ENCODE measurements at places on chromosomes 13 and 19.
A peak's percentile ranks its signal among the peaks of the same experiment; 100 is the strongest.

GRCh38 chr13:20714563-20715329, 11.2 kb downstream of the IL17D start:
- no peak for DNase-seq

- no peak for DNase-seq
Observed at GRCh38 chr13:50030315-50030714, 15.1 kb downstream of the KCNRG start.

GRCh38 chr13:21139374-21139773, 37.0 kb downstream of the SKA3 start:
- DNase-seq: no peak

GRCh38 chr13:96898646-96899254, 95.5 kb downstream of the OXGR1 start:
- DNase-seq: peak; percentile 40

DNA sequence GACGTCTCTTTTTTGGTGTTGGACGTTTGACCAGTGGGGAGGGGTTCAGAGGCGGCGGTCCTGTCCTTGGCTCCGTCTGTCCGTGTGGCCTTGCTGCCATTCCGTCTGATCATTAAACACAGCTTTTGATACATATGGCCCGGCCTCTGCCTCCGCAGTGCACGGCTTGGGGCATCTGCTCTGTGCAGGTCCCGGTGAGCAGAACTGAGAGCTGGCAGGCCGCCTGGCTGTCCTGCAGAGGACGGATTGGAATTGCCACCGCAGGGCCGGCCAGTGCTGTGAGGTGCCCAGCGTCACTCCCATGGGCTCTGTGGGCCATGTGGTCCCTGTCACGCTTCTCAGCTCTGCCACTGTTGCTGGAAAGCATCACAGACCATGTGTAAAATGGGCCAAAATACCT, 5.4 kb upstream of the TMPRSS9 start:
- no peak for DNase-seq

DNA sequence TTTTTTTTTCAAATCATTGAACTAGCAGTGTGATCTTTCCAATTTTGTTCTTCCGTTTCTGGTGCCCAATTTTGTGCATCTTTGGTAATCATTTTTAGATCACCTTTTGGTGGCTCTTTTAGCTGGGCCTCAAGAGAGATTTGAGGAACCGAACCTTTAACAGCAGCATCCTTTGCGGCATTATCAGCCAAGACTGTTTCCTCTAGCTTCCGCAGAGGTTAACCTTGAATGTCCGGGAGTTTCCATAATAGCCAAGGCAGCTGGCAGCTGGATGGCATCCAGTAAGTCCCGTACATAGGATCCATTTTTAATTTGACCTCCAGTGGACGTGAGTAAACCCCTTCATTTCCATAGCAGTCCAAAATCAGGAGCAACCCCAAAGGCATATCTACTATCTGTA, 9.6 kb downstream of the IRGC start:
- no peak for DNase-seq

DNA sequence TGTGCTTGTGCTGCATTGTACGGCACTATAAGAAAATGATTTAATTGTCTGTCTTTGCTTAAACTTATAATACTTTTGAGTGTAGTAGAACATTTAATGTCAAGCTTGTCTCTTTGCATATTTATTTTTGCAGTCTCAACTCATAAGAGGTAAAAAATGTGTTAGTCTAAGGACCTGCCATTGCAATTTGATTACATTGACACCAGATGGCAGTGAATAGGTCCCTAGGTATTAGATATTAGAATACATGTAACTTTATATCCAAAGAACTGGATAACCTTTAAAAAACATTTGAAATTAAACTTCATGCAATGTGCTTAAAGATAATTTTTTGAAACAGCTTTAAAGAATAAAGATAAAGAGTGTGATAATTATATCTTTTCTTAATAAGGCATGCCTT, 1421.3 kb downstream of the OLFM4 start:
- DNase-seq: no peak

DNA sequence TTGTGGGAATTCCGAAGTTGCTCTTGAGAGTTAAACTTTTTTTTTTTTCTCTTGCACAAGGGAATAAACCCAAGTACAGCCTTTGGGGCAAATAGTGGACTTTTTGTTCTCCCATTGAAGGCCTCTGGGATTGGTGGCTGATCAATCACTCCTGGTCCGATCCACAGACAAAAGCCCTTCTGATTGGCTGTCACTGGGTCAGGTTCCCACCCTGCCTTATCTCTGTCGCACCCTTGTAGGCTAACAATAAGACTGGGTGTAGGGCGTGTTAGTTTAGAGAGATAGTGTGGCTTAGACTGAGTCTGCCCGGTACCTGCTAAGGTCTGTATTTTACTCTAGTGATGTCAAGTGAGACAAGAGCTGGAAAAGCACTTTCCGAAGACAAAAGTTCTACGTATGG, 380.8 kb downstream of the NDFIP2 start:
- no peak for DNase-seq

DNA sequence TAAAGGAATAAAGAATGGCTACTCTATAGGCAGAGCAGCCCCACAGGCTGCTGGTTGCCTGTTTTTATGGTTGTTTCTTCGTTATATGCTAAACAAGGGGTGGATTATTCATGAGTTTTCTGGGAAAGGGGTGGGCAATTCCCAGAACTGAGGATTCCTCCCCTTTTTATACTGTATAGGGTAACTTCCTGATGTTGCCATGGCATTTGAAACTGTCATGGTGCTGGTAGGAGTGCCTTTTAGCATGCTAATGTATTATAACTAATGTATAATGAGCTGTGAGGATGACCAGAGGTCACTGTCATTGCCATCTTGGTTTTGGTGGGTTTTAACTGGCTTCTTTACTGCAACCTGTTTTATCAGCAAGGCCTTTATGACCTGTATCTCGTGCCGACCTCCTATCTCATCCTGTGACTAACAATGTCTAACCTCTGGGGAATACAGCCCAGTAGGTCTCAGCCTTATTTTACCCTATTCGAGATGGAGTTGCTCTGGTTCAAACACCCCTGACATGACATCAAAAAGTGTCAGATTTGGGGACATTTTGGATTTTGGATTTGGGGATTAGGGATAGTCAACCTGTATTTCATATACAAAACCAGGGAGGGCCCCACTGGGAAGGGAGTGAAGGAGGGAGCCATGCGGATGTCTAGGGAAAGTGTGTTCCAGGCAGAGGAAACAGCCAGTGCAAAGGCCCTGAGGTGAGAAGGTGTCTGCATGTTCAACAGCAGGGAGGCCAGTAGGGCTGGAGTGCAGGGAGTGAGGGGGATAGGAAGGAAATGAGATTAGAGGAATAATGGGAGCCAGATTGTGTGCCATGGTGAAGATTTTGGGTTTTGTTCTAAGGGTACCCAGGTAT, 10.9 kb downstream of the FXYD5 start:
- no peak for DNase-seq

DNA sequence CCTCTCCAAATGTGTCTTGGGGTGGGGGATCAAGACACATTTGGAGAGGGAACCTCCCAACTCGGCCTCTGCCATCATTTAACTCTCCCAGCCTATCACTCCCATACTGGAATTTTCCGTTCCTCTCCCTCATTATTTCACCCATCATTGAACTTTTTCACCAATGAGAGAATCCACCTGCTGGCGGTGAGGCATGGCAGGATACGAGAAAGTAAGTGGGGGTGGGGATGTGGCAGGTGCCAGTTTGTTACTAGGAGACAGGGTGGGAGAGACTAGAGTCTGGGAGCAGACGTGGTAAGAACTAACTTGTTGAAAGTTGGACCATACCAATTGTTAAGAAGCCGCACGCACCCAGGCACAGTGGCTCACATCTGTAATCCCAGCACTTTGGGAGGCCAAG, 6.9 kb downstream of the GIPR start:
- DNase-seq: no peak

DNA sequence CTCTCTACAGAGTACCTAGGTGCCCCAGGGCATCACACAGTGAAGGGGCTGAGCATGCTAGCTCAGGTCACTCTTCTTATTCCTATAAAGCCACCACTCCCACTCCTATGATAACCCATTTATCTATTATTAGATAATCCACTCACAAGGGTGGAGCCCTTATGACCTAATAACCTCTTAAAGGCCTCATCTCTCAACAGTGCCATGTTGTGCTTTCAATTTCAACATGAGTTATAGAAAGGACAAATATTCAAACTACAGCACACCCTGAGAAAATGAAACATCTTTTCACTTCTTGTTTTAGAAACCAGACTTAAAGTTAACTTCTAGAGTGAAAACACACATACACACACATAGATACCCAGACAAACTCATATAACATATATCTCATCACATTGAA, 1494.9 kb upstream of the MIR17HG start:
- no peak for DNase-seq

GRCh38 chr19:35135389-35135909, 590 bp upstream of the LGI4 start:
- DNase-seq: peak; percentile 86

- DNase-seq: no peak
Observed at GRCh38 chr19:40013991-40014390, 17.1 kb downstream of the ZNF546 start.

- no peak for DNase-seq
Observed at GRCh38 chr19:30473334-30473867, 101.2 kb downstream of the ZNF536 start.

- DNase-seq: no peak
Observed at GRCh38 chr19:16262618-16263017, 62.0 kb upstream of the KLF2 start.

DNA sequence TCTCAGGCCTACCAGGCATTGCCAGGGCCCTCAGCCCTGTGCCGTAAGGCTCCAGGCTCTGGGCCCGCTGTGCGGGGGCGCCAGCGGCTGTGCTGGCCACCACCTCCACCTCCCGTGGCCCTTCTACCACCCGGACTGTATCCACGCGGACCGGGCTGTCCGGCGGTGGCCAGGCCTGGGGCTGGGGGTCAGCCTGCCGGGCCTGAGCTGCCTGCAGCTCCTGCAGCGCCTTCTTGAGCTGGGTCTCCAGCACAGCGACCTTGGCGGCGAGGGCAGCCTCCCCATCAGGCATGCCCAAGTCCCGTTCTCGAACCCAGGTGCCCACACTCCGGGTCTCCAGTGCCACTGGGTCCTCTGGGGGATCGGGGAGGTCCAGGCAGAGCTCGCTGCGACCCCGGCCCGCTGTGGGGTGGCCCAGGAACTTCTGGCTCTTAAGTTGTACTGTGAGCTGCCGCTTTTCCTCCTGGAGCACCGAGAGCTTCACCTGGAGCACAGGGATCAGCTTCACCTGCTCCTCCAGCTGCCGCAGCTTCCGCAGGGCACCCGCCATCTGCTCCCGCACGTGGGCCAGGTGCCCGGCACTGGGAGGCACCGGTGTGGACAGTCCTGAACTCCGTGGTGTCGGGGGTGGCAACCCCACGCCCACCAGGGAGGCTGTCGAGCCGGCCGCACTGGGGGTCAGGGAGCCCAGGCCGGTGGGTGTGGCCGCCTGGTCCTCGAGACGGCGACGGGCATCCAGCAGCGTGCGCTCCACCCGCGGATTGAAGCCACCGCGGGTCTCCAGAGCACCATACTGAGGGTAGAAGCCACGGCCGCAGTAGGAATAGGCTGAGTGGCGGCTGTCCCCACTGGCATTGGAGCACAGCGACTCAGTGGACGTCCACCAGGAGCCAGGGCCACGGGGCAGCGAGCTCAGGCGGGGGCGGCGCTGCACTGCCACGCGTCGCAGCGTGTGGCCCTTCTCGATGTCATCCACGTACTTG, 4.1 kb downstream of the KANK2 start:
- DNase-seq: no peak

GRCh38 chr13:50375792-50376191, 360.5 kb downstream of the KCNRG start:
- DNase-seq: no peak

DNA sequence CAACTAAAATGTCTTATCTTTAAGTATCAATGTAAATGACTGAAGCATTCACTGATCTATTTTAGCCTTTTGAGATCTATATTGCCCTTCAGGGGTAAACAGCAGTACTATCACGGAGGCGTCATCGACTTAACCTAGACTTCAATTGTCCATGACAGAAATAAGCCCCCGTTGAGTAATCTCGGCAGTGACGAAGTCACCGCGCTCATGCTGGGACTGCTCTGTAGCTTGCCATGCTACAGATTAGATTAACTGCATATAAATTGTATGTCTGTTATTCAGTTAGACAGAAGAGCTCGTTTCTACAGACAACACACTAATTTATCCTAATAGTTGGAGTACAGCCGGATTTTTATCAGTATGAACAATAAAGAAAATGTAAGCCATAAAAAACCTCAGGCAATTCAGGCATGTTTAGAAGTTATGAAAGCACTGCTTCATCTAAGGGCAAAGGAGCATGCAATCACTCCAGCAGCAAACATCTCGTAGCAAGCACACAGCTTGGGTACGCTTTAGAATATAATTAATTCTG, 56.6 kb downstream of the TUBGCP3 start:
- no peak for DNase-seq

DNA sequence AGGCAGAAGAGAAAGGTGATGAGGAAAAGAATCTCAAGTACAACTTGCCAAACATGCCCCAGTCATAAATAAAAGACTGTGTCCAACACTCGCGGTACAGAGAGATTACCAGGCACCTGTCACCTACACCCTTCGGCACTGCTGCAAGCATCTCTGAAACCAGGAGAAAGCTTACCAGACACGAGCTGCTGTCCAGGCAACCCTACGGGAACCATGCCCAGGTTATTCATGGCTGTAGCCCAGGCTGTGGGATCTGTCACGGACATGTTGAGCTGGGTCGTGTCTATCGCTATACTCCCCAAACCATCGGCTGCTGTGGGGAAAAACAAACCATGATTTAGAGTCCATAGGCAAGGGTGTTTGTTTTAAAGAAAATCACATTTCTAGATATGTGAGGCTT, 375.0 kb downstream of the ENOX1 start:
- DNase-seq: peak; percentile 11

DNA sequence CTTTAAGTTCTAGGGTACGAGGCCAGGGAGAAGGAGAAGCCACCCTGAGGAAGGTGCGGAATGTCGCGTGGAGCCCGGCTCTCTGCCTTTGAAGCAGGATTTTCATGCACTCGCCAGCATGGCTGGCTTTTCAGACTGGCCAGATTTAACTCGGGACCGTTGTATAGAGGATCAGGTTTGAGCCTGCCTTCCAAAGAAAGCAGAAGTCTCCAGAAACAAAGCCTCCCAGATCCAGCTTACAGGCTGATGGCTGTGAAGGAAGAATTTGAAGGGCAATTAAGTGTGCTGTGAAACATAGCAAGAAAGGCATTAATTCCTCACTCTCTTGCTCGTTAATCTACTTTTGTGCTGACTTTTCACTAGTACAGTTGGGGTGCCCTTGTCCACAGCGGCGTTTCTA, 140.2 kb downstream of the SOX1 start:
- DNase-seq: no peak

- no peak for DNase-seq
Observed at GRCh38 chr19:44809577-44810233, 802 bp downstream of the BCAM start.

DNA sequence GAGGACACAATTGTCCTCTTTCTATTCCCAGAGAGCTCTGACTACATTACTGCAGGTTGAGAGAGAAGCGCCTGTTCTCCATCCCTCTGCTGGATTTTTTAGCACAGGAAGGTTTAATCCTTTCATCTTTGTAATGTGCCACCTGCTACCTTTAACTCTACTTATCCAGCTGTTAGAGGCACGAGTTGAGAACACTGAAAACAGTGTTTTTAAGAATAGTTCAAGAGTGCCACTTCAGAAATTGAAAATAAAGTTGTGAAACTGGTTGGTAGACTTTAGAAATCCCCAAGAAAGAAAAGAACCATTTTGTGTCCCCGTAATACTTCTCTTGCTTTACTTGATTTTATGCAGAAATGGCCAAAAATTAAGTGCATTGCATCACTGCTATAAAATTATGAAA, 20.6 kb downstream of the FREM2 start:
- DNase-seq: no peak

GRCh38 chr13:47553329-47553977, 447.6 kb downstream of the SUCLA2 start:
- no peak for DNase-seq

- no peak for DNase-seq
Observed at GRCh38 chr13:64928696-64929499, 2301.2 kb downstream of the PCDH9 start.
